Fibroblast of skin of abdomen (primary cell): ENCODE measurements at places on chromosomes 4 and X.

DNA sequence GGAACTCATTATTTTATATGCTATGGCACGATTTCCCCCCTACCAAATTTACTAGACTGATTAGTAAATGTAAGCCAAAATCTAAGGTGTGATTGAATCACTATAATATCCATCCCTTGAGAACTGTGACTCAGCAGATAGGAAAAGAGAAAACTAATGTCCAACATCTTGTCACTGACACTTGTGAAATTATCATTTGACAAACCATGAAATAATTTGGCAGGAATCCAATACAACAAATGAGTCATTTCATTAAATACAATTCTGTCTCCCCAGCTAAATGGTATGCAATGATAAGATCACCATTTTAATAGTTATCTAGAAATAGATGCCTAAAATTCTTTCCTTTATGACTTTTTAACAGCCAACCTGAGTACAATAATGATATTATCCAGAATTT lies 462.3 kb downstream of the DMD start:
- DNase-seq, result no peak

GRCh38 chrX:49269767-49270248 lies at the start of gene PPP1R3F:
TSS of gene PPP1R3F (plus strand) at chrX:49269793. CDS start at chrX:49269870, 77 bp downstream.
- DNase-seq, result no peak

DNA sequence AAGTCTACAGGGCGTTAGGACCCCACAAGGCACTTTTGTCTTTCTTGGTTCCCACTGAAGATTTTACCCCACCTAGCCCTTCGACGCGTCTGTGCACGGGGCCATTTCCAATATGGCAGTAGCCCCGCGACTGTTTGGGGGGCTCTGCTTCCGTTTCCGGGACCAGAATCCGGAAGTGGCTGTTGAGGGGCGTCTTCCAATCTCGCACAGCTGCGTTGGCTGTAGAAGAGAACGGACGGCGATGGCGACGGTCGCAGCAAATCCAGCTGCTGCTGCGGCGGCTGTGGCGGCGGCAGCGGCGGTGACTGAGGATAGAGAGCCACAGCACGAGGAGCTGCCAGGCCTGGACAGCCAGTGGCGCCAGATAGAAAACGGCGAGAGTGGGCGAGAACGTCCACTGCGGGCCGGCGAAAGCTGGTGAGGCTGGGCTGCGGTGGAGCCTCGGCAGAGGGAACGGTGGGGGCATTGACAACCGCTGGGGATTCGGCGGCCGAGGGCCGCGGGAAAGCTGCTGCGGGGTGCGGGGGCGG lies at the start of gene USP11:
USP11 (plus strand) TSS at position 207 of the 530 bp plus-strand sequence; CDS start at position 242, 35 bp downstream.
- DNase-seq, result peak; percentile 69

- DNase-seq, result no peak
These were observed 6.8 kb upstream of the ACSL4 start for GRCh38 chrX:109739625-109740432.

DNA sequence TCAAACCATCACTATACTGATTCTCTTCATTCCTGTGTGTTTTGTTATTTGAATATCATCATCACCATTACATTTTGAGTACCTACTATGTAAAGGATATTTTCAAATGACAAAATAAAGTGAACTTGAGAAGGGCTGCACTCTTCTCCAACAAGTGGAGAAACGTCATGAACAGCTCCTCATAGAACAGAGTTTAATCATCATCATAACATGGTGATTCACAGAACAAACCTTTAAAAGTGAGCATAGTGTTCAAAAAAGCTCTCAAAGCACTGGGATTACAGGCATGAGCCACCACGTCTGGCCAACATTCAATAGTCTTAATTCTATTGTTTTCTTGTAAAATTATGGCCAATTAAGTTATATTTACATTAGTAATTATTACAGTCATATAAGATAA lies 993.9 kb downstream of the PDHA2 start:
- DNase-seq, result peak; percentile 1

DNA sequence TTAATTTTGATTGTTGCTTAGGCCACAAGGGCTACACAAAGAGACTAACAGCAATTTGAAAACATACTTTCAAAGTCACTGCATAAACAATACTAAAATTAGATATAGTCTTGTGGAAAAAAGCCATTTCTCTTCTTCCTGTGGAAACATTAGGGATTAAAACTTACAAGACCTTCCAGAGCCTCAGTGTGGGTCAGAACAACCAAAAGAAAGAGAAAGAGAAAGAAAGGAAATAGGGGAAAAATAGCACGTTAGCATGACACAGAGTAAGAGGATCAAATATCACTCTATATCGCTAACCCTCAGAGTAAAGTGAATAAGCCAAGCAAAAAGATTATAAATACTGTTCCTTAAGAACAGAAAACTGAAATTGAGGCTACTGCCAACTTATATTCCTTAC lies 127.8 kb upstream of the DIAPH2 start:
- DNase-seq, result no peak

DNA sequence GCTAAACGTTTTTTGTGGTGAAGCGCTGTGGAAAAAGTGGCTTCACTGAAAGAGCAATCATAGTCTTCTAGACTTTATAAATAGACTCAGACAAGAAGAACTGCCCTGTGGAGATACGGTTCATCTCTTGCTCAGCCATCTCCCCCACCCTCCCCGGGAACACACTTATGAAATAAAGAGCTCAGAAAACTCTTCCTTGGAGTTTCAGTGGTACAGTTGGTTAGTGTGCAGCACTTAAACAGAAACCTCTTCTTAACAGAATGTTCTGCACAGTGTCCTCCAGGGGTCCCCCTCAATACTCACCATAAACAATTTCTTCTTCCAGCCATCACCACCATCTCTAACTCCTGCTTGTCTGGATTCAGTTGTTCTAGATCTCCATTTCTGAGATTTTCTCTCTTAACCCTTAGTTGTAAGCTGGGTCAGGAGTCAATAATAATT lies 313.0 kb downstream of the ARHGAP10 start:
- no peak for DNase-seq

- peak; percentile 2 for DNase-seq
These were observed 66.7 kb upstream of the NDUFC1 start for GRCh38 chr4:139368998-139369397.

DNA sequence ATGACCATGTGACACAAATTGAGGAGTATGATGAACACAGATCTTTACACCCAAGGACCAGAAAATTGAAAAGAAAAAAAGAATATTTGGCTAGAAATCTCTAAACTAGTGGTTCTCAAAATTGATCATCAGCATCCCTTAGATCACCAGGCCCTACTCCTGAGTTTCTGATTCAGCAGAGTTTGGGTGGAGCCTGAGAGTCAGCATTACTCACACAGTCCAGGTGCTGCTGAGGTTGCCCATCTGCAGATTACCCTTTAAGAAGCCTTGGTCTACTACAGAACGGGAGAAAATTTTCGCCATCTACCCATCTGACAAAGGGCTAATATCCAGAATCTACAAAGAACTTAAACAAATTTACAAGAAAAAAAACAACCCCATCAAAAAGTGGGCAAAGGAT lies 182.8 kb downstream of the MOSPD2 start:
- DNase-seq, result no peak
